ENCODE measurements at places on chromosomes 11 and 22. TPM values are rescaled to one million over a fixed set of nuclear protein-coding genes. Genes with fewer than 3 reads are reported as not detected.

The ZNF202 gene
- 23.5 TPM for total RNA-seq

The SLC5A12 gene
- not detected for total RNA-seq

The PRG2 gene
- 2.3 TPM for total RNA-seq

The CRYBB1 gene
- total RNA-seq, result not detected

The INSC gene
- total RNA-seq, result not detected
